ENCODE measurements at places on chromosomes 6 and 20.

DNA sequence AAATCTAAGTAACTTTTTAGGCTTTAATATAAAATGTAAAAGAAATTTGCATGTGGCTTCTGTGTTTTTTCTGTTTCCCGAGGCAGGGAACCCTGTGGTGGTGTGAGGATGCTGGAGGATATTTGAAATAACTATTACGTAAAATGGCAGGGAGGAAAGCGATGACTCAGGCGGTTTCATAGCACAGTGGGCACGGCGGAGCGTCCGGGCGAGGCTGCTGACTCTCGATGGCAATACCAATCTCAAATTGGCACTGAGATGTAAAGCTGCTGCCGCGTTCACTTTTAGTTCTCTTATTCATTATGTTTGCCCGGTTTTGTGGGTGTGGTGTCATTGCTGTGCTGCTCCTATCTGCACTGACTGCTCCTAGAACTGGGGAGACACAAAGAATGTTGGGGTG lies 254.3 kb downstream of the THBS2 start:
- no peak for DNase-seq

- DNase-seq, result no peak
These were observed 2.5 kb upstream of the SNX3 start for GRCh38 chr6:108263371-108263770.

GRCh38 chr6:128345278-128345677 lies 175.1 kb downstream of the PTPRK start:
- no peak for DNase-seq

- no peak for DNase-seq
These were observed 10.6 kb downstream of the ORC3 start for GRCh38 chr6:87600576-87600975.

GRCh38 chr6:169810066-169810989 lies 58.9 kb downstream of the ERMARD start:
- DNase-seq, result no peak

DNA sequence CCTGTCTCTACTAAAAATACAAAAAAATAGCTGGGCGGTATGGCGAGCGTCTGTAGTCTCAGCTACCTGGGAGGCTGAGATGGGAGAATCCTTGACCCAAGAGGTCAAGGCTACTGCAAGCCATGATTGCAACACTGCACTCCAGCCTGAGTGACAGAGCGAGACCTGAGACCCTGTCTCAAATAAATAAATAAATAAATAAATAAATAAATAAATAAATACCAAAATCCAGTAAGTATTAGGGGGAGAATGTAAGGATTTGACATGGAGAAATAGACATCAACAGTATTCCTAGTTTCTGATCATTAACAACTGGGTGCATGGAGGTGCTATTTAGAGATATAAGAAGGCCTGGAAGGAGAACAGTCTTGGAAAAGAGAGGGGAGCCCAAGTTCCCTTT lies 125.7 kb downstream of the MEI4 start:
- no peak for DNase-seq

- DNase-seq, result peak; percentile 47
These were observed 5.7 kb downstream of the MAFB start for GRCh38 chr20:40683221-40683893.

DNA sequence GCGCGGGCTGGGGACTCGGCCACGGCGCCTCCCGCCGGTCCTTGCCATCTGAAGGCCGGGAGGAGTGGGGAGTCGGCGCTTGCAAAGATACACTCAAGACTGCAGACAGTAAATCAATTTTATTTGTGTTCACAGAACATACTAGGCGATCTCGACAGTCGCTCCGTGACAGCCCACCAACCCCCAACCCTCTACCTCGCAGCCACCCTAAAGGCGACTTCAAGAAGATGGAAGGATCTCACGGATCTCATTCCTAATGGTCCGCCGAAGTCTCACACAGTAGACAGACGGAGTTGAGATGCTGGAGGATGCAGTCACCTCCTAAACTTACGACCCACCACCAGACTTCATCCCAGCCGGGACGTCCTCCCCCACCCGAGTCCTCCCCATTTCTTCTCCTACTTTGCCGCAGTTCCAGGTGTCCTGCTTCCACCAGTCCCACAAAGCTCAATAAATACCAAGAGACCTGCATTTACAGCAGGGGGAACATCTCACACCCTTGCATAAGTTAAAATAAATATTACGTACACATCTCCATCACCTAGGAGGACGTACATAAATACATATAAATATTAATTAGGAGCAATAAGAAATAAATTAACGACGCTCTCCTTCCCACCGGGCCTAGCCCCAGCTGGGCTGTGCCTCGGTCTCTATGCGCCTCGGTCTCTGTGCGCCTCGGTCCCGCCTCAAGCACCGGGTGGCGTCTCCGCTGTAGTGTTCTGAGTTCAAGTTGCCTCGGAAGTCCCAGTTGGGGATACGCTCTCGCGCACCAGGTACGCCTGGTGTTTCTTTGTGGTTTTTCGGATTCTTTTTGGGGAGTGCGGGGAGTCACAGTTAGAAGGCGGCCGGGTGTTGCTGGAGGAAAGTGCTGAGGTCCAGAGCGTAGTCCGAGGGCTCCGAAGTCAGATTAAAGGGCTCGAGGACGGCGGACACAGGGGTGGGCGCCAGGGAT lies 889 bp upstream of the FLOT1 start:
- DNase-seq, result no peak

GRCh38 chr20:54308804-54309203 lies 100.9 kb downstream of the PFDN4 start:
- no peak for DNase-seq

DNA sequence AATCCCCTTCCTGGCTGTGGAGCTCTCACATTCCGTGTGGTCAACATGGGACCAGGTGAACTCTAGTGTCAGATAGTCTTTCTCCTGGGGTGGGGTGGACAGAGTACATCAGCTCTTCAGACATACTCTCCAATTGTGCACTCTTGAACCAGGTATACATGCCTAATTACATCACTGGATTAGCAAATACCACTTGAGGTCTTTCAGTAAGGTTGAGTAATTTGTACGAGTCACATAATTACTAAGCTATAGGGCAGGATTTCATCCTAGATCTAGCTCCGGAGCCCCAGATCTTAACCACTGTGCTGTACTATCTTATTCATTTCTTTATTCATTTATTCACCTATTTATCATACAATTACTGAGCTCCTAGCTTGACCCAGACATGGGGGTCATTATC lies 821.3 kb downstream of the TFAP2A start:
- DNase-seq, result no peak

DNA sequence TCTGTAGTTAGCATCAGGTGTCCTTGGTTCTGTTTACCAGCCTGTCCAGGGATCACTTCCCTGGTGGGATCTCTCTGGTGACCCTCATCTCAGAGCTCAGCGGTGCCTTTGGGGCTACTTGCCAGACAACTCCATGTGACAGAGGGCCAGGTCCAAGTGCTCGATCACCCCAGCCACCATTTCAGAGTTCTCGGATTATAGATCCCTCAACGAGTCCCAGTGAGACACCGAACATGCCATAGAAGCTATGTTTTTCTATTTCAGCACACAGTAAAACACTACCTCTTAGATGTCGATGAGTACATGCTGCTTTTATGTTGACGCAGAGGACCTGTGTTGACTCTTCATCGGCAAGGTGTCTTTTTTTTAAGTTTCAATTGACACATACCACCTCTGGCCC lies 170.1 kb upstream of the AKAP12 start:
- no peak for DNase-seq

DNA sequence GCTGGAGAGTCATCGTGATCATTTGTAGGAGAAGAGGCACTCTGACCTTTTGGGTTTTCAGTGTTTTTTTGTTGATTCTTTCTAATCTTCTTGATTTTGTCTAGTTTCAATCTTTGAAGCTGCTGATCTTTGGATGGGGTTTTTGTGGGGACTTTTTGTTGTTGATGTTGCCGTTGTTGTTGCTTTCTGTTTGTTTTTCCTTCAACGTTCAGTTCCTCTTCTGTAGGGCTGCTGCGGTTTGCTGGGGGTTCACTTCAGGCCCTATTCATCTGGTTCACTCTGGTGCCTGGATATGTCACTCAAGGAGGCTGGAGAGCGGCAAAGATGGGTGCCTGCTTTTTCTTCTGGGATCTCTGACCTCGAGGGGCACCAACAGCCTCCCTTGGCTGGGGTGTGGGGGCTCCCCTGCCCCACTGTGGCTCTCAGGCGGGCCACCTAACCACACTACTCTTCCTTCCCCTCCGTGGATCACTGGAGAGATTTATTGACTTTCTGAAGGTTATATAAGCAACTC lies 21.5 kb upstream of the TMEM244 start:
- no peak for DNase-seq

DNA sequence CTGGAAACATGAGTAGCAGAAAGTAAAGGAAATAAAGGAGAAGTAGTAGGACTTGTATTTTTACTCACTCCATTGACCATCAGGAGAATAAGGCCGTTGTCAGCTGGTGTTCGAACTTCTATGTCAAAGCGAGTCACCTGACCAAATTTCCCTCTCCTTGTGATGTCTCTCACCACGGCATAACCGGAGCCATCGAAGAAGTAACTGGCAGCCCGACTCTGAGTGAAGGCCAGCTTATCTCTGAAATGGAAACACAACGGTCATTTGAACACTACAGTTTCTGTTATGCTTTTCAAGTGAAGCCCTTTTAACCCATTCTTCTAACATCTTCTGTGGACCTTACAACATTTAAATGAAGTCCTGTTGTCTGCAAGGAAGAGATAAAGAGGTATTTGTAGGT lies 51.7 kb downstream of the FAM229B start:
- no peak for DNase-seq

- DNase-seq, result no peak
These were observed 204.6 kb downstream of the NKAIN2 start for GRCh38 chr6:124008000-124008987.

Measured in astrocyte of the hippocampus (primary cell).